A172 (cell line): ENCODE measurements at places on chromosomes 7 and 10.

GRCh38 chr7:69598487-69599285 lies 411 bp downstream of the AUTS2 start:
- DNase-seq, result peak; percentile 46

DNA sequence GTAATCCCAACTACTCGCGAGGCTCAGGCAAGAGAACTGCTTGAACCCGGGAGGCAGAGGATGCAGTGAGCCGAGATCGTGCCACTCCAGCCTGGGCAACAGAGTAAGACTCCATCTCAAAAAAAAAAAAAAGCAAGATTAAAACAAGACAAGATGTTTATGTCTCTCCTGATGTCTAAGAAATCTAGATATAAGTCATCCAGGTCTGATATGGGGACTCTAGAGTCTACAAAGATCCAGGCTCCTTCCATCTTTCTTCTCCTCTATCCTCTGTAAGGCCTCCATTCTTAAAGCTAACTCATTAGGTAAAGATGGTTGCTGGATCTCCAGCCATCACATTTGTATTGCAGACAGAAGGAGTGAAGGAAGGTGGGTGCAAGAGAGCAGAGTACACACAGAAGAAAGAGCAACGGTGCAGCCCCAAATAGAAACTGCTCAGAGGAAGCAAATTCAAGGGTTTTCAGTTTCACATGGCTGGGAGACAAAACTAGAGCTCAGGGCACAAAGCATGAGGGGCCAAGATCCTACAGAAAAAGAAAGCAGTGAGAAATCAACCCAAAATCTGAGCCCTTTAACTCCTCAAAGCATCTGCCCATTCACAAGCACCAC lies 57.6 kb downstream of the USP6NL start:
- no peak for DNase-seq

DNA sequence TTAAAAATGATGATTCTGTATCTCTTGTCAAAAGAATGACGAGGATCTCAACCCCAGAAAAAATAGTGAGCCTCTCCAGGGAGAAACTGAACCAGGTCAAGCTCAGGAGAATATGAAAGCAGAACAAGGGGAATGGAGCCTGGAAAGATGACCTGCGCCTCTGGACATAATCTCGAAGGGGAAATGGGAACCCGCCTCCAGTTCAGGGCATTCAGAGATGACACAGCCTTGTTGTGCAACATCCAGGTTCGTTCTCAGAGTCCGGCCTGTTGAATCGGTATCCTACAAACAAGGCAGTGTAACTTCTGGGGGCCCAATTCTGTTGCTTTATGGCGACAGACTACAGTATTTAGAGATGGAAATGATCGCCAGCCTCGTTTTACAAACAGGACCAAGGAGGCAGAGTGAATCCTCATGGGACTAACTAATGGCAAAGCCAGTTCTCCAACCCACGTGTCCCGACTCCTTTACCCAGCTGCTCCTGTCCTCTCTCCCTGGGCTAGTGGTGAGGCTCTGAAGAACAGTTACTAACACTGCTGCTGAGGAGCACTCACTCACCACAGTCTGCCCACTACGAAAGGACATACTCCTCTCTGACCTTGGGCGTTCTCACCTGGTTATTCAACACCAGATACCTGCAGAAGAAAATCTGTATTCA lies 67.6 kb downstream of the JAZF1 start:
- no peak for DNase-seq

DNA sequence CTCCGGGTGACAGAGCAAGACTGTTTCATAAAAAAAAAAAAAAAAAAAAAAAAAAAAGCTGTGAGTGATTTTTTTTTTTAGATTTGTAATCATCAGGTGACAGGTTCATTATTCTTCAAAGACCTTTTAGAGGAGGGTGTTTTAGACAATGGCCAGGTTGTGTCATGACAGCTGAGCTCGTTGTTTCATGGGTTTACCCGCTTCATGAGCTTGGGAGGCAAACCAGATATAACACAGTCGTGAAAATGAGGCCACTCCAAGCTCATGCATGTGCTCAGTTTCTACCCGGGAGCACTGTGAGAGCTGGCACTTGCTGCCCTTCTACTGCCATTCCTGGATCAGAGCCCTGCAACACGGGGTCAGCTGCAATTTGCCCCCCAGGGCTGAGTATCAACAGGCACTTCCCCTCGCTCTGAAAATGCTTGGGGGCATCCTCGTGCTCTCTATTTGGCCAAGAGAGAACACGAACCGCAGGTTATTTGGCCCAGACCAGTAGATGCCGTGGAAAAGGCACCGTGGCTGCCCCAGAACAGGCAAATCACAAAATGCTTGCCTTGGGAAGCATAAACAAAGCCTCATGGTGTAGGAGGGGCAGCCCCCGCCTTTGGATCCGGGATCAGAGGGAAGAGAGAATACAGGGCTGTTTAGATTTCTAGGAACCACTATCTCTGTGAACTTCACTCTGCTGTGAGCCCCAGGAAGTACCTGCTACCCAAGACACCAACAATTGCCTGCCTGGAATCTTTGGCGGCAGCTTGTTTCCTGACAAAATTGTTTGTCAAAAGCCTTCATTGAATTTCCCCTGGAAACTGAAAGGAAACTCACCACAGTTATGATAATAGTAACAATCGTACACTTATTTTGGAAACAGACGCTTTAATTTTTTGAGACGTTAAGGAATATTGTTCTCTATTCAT lies 371.0 kb downstream of the FRMD4A start:
- no peak for DNase-seq

DNA sequence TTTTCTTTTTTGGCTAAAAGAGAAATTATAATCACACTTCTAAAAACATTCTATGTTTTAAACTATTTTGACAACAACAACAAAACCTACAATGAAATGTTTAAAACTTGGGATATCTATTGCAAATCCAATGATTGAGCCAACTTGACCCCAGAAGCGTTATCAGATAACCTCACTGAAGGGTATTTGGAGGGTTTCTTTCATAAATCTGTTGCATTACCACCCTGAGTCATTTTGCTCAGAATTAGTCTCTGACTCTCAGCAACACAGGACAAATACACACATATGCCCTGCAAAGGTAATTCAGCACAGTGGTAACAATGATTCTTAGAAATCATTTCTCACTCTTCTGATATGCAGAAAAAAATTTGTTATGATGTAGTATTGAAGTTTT lies 2.3 kb upstream of the COL1A2 start:
- no peak for DNase-seq
